Stimulated activated CD4-positive, alpha-beta T cell treated with anti-CD3 and anti-CD28 coated beads, Interleukin-12 subunit alpha, Interleukin-12 subunit beta, amount 100 ng/mL, for 24 hours (primary cell): ENCODE measurements at places on chromosomes 12 and 14.

GRCh38 chr12:28108599-28108998 lies 81.7 kb upstream of the CCDC91 start:
- DNase-seq = no peak

DNA sequence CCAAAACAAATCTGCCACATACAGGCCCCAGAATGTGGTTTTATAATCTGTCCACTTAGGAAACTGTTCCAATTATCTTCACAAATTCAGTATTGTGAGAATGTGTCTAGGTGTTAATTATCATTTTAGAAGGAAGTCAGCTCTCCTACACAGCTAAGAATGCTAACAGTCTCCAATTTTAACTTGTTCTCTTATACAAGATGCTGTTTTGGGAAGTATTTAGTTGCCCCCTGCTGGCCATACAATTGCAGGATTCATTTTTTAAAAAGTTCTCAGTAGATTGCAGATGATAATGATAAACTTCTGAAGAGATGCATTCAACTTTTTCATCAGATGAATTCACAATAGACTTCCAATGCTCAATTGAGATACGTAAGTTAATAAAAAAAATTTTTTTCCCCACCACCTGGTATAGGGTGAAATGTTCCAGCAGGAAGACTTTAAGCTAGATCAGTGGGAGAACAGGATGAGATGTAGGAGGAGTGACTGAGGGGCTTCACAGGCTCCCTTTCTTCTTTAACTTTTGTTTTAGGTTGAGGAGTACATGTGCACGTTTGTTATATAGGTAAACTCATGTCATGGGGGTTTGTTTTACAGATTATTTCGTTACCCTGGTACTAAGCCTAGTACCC lies 27.3 kb upstream of the OSBPL8 start:
- DNase-seq = no peak

DNA sequence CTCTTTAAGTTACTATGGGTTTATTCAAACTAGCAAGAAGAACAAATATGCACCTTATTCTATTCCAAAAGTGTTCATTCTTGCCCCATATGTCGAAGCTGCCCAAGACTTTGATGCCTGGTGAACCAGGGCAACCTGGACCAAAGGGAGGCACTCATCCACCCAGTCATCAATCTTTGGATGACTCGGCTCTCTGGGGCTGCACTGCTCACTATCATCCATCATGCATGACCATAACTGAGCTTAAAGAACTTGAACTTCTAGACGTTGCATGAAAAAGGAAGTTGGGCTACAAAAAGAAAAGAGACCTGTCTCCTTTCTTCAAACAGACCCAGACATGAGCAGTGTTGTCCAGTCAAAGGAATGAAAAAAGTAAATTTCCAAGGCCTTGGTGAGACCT lies 1.2 kb downstream of the KRT4 start:
- DNase-seq = no peak

- DNase-seq = no peak
Observed at GRCh38 chr14:68279777-68280233, 460.2 kb downstream of the RAD51B start.

- no peak for DNase-seq
Observed at GRCh38 chr14:37246427-37246829, 48.7 kb downstream of the MIPOL1 start.

DNA sequence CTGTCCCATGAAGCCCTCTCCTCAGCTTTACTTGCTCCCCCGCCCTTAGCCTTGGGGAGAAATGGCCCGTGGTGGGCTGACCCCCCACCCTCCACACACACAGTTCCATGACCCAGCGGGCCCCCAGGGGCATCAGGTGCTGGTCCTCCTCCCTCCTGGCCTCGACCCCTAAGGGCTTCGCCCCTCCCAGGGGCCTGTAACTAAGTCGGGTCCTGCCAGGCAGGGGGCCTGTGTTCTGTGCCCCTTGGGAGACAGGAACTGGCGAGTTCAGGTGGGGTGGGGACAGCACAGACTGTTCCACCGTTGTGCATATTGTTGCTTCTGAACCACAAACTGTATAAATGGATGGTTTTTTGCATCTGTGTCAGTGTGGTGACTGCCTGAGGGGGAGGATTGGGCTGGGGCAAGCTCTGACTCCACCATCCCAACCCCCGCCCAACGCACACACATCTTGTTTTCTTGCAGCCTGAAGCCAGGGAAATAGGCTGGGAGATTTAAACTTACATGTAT lies 8.8 kb downstream of the TAMALIN start:
- DNase-seq = no peak

GRCh38 chr12:131075611-131076010 lies 121.9 kb downstream of the ADGRD1 start:
- DNase-seq = no peak

DNA sequence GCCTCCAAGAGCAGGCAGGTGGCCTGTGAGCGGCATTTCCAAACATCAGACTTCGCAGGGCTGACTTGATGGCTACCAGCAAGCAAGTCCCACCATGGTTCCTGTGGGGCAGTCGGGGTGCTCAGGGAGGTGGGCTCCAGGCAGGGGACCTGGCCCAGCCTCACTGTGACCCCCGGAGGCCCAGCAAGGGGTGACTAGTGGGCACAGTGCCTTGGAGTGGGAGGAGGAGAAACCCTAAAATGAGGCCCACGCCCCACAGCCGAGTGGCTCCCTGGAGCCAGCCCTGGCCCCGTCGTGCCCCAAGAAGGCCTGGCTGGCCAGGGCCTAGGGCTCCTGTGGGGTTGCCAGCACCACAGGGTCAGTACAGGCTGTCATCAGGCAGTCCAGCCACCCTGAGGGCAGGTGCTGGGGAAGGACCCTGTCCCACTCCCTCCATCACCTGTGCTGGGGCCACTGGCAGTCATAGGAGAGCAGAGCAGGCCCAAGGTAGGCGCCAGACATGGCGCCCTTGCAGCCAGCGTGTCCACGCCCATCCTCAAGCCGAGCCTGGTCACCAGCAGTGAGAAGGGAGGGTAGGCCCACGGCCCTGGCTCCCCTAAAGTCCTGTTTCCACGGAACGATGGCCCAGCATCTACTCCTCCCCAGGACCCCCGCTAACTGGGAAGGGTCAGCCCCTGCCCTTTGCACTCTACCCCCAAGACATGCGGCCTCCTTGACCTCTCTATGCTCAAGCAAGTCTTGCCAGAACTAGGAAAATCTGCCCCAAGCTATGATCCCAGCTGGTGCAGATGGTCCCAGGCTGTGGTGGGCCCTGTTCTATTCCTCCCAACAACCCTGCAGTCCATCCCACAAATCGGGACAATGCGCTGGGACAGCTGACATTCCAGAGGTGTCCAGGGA lies 144.2 kb upstream of the C14orf180 start:
- no peak for DNase-seq

GRCh38 chr12:89439941-89440340 lies 84.7 kb downstream of the GALNT4 start:
- DNase-seq = no peak

DNA sequence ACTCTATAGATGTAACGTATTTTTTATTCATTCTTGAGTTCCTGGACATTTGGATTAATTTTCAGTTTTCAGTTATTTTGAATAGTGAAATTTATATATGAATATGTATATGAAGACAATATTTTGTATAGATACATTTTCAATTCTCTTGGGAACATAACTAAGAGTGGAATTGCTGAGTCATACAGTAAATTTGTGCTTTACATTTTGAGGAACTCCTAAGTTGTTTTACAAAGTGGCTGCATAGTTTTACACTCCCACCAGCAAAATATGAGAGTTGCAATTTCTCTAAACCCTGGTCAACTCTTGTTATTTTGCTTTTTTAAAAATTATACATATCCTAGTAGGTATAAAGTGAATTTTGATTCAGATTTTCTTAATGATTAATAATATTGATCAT lies 1838.6 kb upstream of the SEL1L start:
- DNase-seq = no peak

DNA sequence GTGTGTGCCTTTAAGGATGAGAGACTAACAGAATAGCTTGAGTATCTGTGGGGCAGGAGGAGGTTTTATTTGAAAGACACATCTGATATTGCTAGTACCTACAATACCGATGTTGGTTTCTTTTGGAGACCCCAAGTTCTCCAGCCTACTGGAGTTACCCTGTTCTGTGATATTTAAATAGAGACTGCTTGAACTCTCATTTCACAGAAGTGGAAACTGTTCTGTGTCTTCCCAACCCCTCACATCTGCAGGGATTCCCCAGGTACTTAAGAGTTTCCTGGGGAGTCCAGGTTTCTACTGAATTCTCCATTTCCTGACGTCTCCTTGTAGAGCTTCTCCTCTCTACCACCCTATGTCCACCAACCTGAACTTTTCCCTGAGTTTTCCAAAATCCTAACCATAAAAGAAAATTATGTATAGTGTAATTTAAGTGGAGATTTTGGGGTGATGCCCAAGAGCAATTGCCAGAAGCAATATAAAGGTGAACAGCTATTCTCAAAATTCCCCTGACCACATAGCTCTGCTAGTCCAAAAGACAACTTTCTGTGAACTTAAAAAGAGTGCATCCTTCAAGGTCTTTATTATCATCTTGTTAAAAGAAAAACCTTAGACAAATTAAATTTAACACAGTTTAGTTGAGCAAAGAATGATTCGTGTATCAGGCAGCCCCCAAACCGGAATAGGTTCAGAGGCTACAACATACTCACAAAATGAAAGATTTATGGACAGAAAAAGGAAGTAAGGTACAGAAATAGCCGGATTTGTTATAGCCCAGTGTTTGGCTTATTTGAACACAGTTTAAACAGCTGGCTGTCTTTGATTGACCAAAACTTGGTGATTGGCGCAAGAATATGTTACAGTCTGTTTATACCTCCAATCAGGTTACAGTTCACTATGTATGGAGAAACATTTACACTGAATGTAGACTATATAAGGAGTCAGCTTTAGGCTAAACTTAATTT lies 373.4 kb downstream of the NUAK1 start:
- no peak for DNase-seq

- DNase-seq = no peak
Observed at GRCh38 chr12:71799106-71799505, 40.5 kb upstream of the TBC1D15 start.

GRCh38 chr14:92944976-92945375 lies 22.0 kb downstream of the CHGA start:
- no peak for DNase-seq

DNA sequence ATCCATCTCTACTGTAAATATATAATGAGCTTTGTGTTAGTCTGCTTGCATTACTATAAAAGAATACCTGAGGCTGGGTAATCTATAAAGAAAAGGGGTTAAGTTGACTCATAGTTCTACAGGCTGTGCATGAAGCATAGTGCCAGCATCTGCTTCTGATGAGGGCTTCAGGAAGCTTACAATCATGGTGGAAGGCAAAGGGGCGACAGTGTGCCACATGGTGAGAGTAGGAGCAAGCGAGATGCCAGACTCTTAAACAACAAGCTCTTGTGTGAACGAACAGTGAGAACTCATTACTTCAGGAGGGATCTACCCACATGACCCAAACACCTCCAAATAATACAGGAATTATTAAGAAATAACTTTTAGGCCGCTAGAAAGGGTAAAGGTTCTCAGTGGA lies 28.1 kb downstream of the APOBEC1 start:
- no peak for DNase-seq

- DNase-seq = no peak
Observed at GRCh38 chr14:69504775-69505174, 20.2 kb downstream of the PLEKHD1 start.

- no peak for DNase-seq
Observed at GRCh38 chr12:69511469-69512267, 41.5 kb downstream of the FRS2 start.

GRCh38 chr14:69989622-69990021 lies 110.4 kb downstream of the SMOC1 start:
- DNase-seq = no peak

DNA sequence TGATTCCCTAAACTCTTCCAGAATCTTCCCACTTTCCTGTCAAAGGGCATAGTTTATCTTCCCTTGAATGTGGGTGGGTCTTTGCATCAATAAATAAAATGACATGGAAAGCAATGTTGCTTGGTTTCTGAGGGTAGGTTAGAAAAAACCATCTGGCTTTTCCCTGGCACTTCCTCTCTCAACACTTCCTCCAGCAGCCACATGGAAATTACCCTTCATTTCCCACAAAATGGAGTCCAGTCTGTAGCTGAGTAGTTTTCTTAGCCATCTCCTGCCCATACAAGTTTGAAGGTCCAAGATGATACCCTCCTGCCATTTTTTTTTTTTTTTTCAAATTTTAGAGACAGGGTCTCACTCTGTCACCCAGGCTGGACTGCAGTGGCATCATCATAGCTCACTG lies 11.1 kb upstream of the NDUFA12 start:
- no peak for DNase-seq

- DNase-seq = no peak
Observed at GRCh38 chr12:96120359-96121100, 73.6 kb upstream of the ELK3 start.

- DNase-seq = no peak
Observed at GRCh38 chr12:69324797-69325466, 23.2 kb upstream of the LYZ start.

DNA sequence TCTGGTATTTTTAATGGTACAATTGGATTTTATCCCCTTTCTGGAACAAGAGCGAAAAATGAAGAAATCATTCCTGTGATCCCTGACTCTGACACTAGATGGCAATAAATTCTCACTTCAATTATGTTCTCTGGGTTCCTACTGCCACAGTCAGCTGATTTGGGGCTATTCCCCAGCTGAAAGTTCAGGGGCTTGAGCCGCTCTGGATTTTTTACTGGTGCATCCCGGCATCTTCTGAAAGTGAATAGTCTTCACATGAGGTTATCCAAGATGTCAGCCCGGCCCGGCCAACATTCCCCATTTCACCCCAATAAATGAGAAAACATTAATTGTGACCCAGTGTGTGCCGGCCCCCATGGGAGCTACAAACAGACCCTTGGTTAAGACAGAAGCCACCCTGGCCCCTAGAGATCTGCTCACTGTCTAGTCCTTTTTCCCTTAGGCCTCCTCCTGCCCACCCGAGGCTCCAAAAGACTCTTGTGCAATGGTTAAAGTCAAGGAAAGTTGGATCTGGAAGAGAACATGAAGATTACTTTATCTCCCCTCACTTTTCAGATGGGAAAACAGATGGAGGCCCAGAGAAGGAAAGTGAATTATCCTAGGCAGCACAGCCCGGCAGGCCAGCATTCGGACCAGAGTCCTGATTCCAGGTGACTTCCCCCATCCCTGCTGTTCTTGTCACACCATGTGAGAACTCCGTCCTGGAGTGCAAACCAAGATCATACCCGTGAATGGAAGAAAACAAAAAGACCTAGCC lies 20.8 kb downstream of the CKAP4 start:
- no peak for DNase-seq

DNA sequence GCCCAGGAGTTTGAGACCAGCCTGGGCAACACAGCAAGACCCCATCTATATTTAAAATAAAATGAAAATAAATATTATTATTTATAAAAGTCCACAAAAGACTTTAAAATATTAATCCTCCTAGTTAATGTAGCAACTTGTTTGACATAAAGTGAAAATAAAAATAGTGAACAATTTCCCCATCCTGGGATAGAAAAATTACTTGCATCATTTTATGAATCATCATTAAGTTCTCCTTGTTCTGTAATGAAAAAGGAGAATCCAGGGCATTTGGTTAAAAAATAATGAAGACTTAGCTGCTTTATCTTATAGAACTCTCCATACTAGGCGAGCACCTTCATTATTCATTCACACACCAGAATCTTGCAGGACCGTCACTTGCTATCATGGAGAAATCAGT lies 66.1 kb downstream of the ELK3 start:
- DNase-seq = no peak
